Fibroblast of skin of right quadriceps (primary cell): ENCODE measurements at places on chromosomes 1 and 21.

DNA sequence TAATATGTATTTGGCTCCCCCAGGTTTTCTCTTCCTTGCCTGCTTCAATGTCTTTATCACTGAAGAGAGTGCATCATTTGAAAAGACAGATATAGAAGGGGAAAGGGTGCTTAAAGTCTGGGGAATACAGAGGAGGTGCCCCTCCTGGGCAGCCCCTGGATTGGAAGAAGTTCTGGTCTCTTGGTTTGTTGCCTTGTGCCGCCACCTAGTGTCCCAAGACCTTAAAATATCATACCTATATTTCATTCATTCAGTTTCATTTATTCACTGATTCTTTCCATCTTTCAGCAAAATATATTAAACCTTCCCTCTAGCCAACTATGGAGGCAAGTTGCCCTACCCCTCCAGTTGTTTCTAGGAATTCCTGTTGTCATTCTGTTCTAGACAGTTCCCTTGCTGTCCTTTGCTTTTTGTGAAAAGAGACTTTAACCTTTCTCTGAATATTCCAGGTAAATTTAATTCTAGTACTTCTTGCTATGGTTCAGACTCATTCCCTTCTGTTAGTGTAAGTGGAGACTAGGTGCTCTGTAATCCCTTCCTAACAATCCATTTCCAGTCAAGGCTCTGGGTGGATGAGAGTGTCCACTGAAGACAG, 56.1 kb downstream of the MEF2D start:
- DNase-seq = no peak

GRCh38 chr1:219566951-219567947, 45.7 kb downstream of the ZC3H11B start:
- DNase-seq = peak; percentile 53

DNA sequence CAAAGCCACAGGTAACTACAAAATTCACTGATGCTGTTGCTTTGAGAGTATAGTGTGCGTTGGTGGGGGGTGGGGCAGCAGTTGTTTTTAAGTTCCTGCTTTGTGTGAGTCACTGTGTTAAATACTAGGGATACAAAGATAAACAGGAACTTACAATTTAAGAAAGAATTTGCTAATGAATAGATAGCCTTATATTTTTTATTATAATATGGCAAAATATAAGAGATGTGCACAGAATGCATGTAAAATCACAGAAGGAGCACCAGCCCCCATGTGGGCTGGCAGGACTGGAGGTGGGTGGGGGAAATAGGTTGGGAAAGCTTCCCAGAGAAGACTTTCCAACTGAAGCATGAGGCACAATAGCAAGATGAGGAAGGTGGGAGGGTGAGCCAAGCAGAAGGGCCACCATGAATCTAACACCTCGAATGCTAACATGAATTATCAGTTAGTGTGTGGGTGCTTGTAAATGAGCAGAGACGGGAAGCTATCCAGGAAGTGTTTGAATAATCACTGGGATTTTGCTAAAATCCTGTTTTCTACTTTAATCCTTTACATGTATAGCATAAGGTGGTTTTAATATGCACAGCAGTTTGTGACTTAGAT, 57.0 kb upstream of the RAVER2 start:
- DNase-seq = peak; percentile 38

DNA sequence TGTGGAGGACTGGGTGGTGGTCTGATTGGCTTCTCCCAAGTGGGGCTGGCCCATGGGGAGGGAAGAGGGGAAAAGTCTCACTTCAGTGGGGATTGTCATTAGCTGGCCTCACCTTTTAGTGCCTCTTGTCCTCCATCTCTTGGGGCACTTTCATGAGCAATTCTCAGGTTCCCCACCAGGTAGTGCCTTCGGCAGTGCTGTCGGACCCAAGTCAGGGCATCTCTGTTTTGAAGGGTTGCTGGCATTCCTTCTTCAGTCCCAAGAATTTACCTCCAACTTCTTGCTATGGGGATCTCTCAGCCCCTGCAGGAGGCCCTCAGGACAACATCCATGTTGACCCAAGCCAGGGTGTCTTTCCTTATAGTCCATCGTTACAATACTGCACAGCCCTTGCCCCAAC, 54.7 kb upstream of the F3 start:
- DNase-seq = no peak

GRCh38 chr1:198623752-198624647, 14.8 kb upstream of the PTPRC start:
- peak; percentile 91 for DNase-seq

- no peak for DNase-seq
Observed at GRCh38 chr1:2803931-2804627, 2.6 kb upstream of the TTC34 start.

GRCh38 chr21:38819719-38820159, 14.0 kb downstream of the ETS2 start:
- DNase-seq = peak; percentile 77

GRCh38 chr1:65066766-65067490, 81.1 kb upstream of the AK4 start:
- DNase-seq = peak; percentile 65

DNA sequence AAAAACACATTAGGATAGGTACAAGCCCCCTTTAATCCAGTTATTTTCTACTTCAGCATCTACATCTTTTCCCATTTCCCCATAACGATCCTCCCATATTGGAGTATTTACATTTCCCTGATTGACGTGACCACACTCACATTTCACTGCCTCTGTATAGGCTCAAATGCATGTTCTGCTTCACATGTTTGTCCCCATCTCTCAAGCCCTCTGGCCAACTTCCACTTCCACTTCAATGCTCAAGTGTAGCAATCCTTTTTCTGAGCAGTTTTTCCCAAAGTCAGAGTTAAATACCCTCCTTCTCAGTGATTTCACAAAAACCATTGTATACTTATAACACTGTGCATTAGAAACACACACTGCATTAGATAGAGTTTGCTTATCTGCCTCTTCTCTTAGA, 61.8 kb upstream of the TTLL7 start:
- DNase-seq = no peak

GRCh38 chr21:41750532-41751151, 16.2 kb downstream of the RIPK4 start:
- DNase-seq = no peak

GRCh38 chr1:187999973-188000372, 1171.2 kb downstream of the PLA2G4A start:
- DNase-seq = no peak

DNA sequence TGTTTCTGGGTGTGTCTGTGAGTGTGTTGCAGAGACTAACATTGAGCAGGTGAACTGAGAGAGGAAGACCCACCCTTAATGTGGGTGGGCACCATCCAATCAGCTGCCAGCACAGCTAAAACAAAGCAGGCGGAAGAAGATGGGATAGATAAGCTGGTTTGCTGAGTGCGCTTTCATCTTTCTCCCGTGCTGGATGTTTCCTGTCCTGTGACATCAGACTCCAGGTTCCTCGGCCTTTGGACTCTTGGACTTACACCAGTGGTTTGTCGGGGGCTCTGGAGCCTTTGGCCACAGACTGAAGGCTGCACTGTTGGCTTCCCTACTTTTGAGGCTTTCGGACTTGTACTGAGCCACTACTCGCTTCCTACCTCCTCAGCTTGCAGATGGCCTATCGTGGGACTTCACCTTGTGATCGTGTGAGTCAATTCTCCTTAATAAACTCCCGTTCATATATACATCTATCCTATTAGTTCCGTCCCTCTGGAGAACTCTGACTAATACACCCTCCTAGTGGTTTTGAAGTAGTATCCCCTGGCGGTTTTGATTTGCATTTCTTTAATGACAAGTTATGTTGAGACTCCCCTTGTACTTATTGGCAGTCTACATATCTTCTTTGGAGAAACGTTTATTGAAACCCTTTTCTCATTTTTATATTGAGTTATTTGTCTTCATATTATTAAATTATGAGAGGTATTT, 546.6 kb upstream of the TMPRSS15 start:
- DNase-seq = no peak

DNA sequence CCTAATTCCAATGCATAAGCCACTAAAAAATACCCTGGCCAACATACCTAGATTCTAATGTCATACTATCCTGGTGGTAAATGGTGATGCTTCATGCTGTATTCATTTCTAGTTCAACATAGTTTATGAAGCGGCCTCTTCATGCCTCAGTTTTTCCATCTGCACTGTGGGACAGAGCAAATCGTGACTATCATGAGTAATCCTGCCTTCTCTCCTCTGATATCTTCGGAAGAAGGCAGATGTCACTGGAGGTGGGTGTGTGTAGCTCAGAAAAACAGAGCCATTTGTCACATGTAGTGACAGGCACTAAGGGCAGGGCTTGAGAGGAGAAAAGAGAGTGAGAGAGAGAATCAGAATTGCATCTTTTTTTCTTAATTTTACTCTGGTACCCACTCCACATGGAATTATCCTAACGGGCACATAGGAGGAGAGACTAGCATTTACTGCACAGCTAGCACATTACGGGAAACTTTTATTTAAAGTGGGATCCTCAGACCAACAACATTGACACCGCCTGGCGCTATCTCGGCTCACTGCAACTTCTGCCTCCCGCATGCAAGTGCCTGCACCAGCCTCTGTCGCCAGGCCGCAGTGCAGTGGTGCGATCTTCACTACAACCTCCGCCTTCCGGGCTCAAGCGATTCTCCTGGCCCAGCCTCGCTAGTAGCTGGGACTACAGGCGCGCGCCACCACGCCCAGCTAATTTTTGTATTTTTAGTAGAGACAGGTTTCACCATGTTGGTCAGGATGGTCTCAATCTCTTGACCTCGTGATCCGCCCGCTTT, 78.4 kb upstream of the KCNA3 start:
- no peak for DNase-seq
